CD4-positive, alpha-beta T cell treated with Interleukin-4 for 1 hour (primary cell): ENCODE measurements at places on chromosomes 2 and 18.

- no peak for DNase-seq
Measured at GRCh38 chr2:241252778-241253475, 62.5 kb downstream of the HDLBP start.

DNA sequence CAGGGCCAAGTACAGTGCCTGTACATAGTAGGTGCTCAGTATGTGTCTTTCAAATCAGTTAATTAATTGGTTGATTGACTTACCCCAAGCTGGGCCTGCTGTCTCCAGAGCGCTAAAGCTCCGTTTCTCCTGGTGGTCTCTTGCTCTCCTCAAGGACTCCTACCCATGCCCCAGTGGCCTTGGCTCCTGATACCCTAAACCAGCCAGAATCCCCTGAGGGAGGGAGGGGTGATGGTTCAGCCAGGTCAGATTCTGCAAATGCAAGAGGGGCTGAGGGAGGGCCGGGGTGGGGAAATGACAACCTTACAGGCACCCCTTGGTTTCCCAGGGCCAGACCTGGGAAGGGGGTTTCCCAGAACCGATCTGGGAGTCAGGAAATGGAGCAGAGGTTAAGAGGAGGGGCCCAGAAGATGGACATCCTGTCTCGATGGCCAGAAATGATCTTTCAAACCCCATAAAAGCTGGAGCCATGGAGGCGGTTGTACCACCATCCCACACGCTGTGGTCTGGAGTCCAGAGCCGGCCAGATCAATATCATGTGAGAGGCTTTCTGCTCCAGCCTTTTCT, 209.1 kb downstream of the TNS1 start:
- no peak for DNase-seq

- DNase-seq: no peak
Measured at GRCh38 chr18:36186461-36187192, 670 bp upstream of the MOCOS start.

DNA sequence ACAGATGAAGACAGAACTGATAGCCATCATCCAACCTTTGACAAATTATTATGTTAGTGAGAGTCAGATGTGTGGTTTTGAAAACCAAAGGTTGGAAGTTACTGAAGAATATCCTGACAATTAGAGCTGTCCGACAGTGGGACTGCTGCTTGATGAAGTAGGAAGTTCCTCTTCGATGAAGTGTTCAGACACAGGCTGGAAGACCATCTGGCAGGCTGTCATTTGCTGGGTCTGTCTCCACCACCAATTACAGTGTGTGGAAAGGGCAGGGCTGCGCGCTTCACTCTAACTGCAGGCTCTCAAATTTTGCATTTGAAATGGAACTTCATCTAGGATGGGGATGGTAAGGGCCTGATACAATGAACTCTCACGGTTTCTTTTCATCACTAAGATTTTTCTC, 313.8 kb downstream of the PIK3C3 start:
- DNase-seq: no peak

- no peak for DNase-seq
Measured at GRCh38 chr18:36419900-36420531, 122.5 kb downstream of the FHOD3 start.

GRCh38 chr2:238286551-238286950, 1.9 kb downstream of the PER2 start:
- DNase-seq: no peak
